ENCODE measurements at places on chromosomes 16 and 17. TPM values are rescaled to one million over a fixed set of nuclear protein-coding genes. Genes with fewer than 3 reads are reported as not detected.
A peak's percentile ranks its signal among the peaks of the same experiment; 100 is the strongest.

DNA sequence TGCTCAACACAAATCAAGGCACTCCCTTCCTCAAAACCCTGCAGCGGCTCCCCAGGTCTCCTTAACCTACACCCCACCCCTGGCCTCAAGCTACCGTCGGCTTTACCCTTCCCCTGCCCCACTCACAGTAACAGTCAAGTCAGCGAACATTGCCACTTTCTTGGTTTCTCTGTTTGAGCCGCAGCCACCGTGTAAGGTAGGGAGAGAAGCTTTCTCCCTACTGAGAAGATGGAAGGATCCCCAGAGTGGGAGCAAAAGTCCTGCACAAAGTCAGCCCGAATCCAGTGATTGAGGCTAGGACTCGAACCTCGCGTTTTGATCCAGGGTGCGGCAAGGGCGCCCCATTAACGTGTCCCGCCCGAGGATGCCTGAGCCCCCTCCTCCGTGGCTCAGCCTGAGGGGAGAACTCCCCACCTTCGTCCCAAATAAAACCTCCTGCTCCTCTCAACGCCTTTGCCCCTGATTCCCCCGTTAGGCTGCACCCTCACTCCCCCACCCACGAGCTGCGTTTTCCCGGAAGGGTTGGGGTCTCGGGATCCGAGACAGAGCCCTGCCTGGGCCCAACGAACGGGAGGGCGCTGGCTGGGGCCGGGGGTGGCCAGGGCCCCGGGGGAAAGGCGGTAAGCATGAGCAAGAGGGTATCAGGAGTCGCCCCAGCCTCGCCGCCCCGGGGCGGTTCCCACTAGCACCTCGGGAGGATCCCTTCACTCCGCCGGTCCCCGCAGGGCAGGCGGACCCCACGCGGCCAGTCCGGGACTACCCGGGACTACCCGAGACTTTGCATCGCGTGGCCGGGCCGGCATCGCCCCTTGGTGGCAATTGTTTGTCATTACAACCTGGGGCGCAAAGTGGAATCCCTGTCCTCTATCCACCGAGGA is 9.9 kb upstream of the NAGS start:
- H3K36me3 ChIP-seq = no peaks in the 10 kb centered on the region
- DNase-seq = peak; percentile 77
- H3K27ac ChIP-seq = no peak overlapping the region
- no peaks in the 10 kb centered on the region for H3K4me1 ChIP-seq

DNA sequence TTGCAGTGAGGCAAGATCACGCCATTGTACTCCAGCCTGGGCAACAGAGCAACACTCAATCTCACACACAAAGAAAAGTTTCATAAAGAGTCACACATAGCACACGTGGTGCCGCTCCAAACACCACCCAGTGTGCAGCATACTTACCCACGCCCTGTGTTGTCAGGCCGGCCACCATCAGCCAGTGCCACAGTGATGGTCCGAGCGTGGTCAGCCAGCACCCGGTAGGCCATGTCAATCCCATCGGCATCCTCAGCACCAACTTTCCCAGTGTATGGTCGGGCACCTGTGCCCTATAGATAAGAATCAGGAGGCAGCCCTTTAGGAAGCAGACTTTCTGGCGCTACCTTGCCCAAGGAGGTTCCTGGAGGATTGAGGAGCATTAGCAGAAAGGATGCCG is 17.7 kb upstream of the EXOSC6 start:
- no peak overlapping the region for H3K27ac ChIP-seq
- peaks cover 27% of the 10 kb centered on the region for H3K36me3 ChIP-seq
- no peaks in the 10 kb centered on the region for H3K27me3 ChIP-seq
- H3K4me3 ChIP-seq = no peak overlapping the region

- peaks cover 15% of the 10 kb centered on the region for H3K4me1 ChIP-seq
- DNase-seq = peak; percentile 66
- H3K27me3 ChIP-seq = no peaks in the 10 kb centered on the region
- no peaks in the 10 kb centered on the region for H3K36me3 ChIP-seq
- no peak overlapping the region for H3K27ac ChIP-seq
- H3K4me3 ChIP-seq = no peak overlapping the region
Measured at GRCh38 chr16:69286941-69287713, 24.0 kb upstream of the VPS4A start.

GRCh38 chr17:37713028-37713431 is 31.8 kb downstream of the HNF1B start:
- H3K27me3 ChIP-seq = no peaks in the 10 kb centered on the region
- no peak overlapping the region for H3K4me3 ChIP-seq

Gene TMEM204
- total RNA-seq = 18.7 TPM

DNA sequence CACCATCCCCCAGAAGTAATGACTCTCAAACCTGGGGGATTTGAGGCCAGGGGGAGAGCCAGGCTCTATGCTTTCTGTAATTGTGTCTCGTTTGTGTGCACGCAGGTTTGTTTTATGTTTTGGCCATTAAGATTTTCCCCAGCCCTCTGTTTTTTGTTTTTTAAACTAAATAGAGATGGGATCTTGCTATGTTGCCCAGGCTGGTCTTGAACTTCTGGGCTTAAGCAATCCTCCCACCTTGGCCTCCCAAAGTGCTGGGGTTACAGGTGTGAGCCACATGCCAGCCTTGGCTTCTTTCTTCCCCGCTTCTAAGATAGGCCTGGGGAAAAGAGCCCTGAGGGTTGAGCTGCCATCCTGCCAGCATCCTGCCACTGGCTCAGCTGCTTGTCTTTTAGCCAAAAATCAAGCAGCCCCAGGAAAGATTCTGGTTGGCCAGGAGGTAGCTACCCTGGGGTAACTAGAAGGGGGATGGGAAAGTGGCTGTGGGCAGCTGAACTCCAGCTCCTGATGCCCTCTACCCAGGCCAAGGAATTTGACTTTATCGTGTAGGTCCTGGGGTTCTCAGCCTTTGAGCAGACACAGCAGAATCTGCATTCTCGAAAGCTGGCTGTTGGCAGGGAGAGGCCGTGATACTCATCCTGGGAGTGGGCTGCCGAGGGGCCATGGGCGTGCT is 18.4 kb downstream of the KDM8 start:
- peak overlapping the region; percentile 49 for H3K27ac ChIP-seq
- no peak overlapping the region for H3K4me3 ChIP-seq
- DNase-seq = no peak
- no peaks in the 10 kb centered on the region for H3K27me3 ChIP-seq
- peaks cover 9% of the 10 kb centered on the region for H3K4me1 ChIP-seq

Gene KCNJ2
- total RNA-seq = 2.5 TPM

Gene CACNG1
- total RNA-seq = not detected

DNA sequence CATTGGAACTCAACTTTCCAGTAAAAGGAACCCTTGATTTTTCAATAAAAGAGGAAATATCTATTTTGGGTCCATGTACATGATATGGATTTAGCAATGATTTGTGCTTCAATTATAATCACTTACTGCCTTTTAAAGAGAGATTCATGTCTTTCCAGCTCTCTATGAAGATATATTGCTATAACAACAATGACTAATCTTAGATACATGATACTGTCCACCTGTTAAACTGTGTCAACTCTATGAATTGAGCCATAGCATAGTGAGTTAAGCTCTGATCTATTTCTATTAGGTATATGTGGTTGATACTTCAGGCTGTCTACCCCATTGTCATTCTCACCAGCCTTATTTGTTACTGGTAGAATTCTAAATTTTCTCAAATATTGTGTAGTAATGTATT is 15.0 kb upstream of the MPHOSPH6 start:
- DNase-seq = no peak
- no peaks in the 10 kb centered on the region for H3K4me1 ChIP-seq
- no peaks in the 10 kb centered on the region for H3K27me3 ChIP-seq
- no peaks in the 10 kb centered on the region for H3K36me3 ChIP-seq

DNA sequence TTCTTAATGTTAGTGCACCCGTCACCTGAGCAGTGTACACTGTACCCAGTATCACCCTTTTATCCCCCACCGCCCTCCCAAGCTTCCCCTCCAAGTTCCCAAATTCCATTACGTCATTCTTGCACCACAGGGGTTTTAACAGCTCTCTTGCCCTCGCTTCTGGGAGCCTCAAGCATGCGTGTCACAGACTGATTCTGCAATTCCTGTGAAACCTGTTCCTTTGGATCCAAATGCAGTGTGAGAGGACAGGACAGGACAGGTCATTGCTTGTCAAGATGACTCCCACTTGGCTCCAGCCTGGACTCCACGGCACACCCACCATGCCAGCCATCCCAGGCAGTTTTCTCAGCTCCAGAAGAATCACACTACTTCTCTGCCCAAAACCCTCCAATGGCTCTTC is 44.1 kb downstream of the CYB5D2 start:
- H3K36me3 ChIP-seq = no peaks in the 10 kb centered on the region
- DNase-seq = no peak
- H3K27me3 ChIP-seq = no peaks in the 10 kb centered on the region
- H3K4me3 ChIP-seq = no peak overlapping the region
- H3K27ac ChIP-seq = no peak overlapping the region

Gene MYL4
- total RNA-seq = 0.72 TPM

GRCh38 chr17:40317345-40317873 is 8.4 kb downstream of the RARA start:
- H3K27ac ChIP-seq = peak overlapping the region; percentile 94

GRCh38 chr17:18259621-18260331 is 686 bp upstream of the MIEF2 start:
- H3K4me3 ChIP-seq = peak overlapping the region; percentile 90
- no peak for DNase-seq
- peak overlapping the region; percentile 72 for H3K27ac ChIP-seq
- peaks cover 29% of the 10 kb centered on the region for H3K4me1 ChIP-seq

- no peaks in the 10 kb centered on the region for H3K4me1 ChIP-seq
- no peak for DNase-seq
- no peaks in the 10 kb centered on the region for H3K27me3 ChIP-seq
Measured at GRCh38 chr17:80497726-80498241, 21.4 kb upstream of the NPTX1 start.

DNA sequence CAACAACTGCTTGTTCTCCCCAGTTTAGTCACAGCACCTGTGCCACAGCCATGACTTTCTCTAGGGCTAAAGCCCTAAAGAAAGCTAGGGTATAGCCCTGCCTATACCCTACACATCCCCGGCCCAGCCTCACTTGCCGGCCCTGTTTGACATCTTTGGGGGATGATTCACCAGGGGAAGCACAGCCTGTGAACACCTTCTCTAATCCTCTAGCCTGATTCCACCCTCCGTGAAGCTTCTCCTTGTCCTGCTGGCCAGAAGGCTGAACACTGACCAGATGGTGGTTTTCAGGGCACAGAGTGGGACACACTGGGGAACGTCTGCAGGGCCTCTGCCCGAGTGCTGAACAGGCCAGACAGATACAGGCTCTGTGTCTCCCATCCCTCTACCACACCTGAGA is 6.0 kb downstream of the CLEC16A start:
- H3K36me3 ChIP-seq = no peaks in the 10 kb centered on the region
- no peak overlapping the region for H3K27ac ChIP-seq
- H3K27me3 ChIP-seq = no peaks in the 10 kb centered on the region
- H3K4me1 ChIP-seq = no peaks in the 10 kb centered on the region
- no peak for DNase-seq

Gene CSH2
- not detected for total RNA-seq

DNA sequence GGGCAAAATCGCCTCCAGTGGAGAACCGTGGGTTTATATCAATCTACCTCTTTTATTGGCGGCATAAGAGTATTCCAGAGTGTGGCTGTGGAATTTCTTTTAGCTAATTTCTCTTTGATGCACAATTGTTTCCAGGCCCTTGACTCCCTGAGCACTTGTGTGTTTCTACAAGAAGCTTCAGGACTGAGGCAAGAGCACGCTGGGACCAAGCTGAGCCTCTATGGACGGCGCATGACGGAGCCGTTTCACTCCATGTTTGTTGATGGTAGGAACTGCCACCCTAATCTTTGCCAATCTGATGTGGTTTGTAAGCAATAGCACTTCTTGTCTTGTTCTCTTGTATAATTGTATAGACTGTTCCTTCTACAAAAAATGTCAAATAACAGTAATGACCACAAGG is 11.2 kb upstream of the ANKRD40CL start:
- H3K27ac ChIP-seq = no peak overlapping the region
- no peaks in the 10 kb centered on the region for H3K27me3 ChIP-seq
- DNase-seq = peak; percentile 26
- no peaks in the 10 kb centered on the region for H3K4me1 ChIP-seq
- no peak overlapping the region for H3K4me3 ChIP-seq

Gene ERN1
- 47.6 TPM for total RNA-seq

GRCh38 chr17:80363518-80364090 is 51.4 kb upstream of the ENDOV start:
- H3K27me3 ChIP-seq = no peaks in the 10 kb centered on the region
- H3K4me3 ChIP-seq = no peak overlapping the region
- H3K27ac ChIP-seq = no peak overlapping the region
- DNase-seq = no peak
- peaks cover 95% of the 10 kb centered on the region for H3K36me3 ChIP-seq

DNA sequence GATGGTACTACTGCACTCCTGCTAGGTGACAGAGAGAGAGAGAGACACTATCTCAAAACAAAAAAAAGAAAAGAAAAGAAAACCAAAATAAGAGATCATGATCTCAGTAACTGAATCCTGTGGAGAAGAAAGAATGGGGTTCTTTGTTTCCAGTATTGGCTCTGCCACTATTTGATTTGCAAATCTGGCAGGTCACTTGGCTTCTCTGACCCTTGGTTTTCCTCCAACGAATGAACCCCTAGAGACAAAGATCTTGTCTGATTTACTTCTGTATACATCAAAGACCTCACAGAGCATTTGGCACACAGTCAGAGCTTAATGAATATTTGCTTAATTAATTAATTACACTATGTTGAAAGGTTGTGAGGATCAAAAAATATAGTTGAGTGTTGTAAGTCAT is 47.9 kb upstream of the NLK start:
- no peak for DNase-seq
- no peaks in the 10 kb centered on the region for H3K27me3 ChIP-seq
- H3K36me3 ChIP-seq = no peaks in the 10 kb centered on the region
- no peak overlapping the region for H3K27ac ChIP-seq
- H3K4me3 ChIP-seq = no peak overlapping the region

- no peaks in the 10 kb centered on the region for H3K4me1 ChIP-seq
- no peak overlapping the region for H3K4me3 ChIP-seq
- DNase-seq = no peak
- no peaks in the 10 kb centered on the region for H3K36me3 ChIP-seq
Measured at GRCh38 chr17:35368081-35368830, 5.2 kb downstream of the SLFN11 start.

GRCh38 chr17:12680407-12680897 is 14.8 kb downstream of the MYOCD start:
- no peak overlapping the region for H3K27ac ChIP-seq
- no peaks in the 10 kb centered on the region for H3K4me1 ChIP-seq
- H3K36me3 ChIP-seq = no peaks in the 10 kb centered on the region

DNA sequence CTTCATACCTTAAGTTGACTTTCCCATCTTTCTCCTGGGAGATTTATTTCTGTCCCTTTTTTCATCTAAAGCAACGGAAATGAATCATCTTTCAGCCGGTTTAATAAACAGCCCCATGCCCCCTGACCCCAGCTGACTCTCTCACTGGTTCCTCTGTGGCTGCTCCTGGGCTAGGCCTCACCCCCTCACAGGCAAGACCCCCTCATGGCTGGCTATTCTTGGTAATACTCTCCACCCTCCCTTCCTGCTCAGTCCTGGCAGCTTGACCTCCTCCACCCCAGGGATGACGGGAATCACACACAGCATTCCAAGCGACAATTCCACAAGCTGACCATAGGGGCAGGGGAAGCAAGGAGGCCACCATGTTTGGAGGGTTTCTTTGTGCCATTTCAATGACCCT is 1.5 kb upstream of the ADAP2 start:
- H3K27ac ChIP-seq = no peak overlapping the region
- no peak for DNase-seq
- H3K36me3 ChIP-seq = no peaks in the 10 kb centered on the region
- H3K4me3 ChIP-seq = no peak overlapping the region
- no peaks in the 10 kb centered on the region for H3K4me1 ChIP-seq

GRCh38 chr16:56477096-56477878 is 25.9 kb downstream of the OGFOD1 start:
- no peaks in the 10 kb centered on the region for H3K4me1 ChIP-seq
- no peak for DNase-seq
- H3K27me3 ChIP-seq = no peaks in the 10 kb centered on the region
- H3K4me3 ChIP-seq = no peak overlapping the region
- H3K27ac ChIP-seq = no peak overlapping the region
- H3K36me3 ChIP-seq = no peaks in the 10 kb centered on the region

All from right lobe of liver (tissue), 6 donors.